ENCODE measurements at places on chromosomes 5 and 9. TPM values are rescaled to one million over a fixed set of nuclear protein-coding genes. Genes with fewer than 3 reads are reported as not detected.

DNA sequence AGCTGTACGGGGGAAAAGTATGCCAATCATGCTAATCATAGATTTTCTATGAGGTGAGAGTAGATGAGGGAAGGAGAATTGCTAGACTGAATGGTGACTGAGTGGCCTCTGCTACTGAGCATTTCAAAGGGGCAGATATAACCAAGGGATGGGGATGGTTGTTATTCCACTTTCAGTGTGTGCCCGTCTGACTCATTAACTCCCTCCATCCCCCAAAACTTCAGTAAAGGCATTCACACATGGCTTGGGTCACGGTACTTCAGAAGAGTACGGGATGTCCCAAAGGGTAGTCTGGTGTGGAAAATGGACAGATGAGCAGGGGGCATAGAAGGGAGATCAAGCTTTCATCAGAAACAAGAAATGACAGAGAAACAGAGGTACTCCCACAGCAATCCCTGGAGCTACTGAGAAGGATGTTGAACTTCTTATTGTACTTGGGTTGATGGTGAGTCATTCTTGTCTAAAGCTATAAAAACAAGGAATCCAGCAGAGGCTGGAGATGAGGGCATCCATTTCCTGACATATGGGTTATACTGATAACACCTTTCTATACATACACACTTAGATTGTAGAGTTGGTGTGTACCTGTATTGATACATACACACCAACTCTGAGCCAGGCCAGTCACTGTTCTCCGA is 8.9 kb upstream of the TLE4 start:
- DNase-seq: no peak

Gene NUTM2F
- polyA plus RNA-seq: 0.11 TPM

Gene ENC1
- 66.6 TPM for polyA plus RNA-seq

DNA sequence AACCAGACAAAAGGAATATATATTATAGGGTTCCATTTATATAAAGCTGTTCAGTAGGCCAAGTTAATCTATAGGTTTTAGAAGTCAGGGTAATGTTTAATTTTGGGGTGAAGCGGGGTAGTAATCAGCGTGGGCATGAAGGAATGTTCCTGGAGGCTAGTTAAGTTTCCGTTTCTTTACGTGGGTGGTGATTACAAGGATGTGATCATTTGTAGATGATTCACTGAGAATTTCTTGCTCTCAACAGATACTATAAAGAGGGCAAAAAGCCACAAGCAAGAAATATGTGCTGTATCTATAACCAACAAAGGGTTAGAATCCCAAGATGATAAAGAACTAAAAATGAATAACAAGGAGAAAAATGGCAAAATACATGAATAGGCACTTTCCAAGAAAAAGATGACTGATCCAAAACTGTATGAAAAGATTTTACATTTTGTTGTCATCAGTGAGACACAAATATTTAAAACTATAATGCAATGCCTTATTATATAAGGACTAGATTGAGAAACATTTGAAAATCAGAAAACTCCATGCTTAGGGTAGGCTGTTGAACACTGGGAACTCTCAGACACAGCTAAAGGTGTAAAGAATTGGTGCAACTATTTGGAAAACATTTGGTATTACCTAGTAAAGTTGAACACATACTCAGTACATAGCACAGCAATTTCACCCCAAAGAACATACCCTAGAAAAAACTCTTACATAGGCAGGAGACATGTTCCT is 224.3 kb upstream of the S1PR3 start:
- DNase-seq: no peak

Gene HSPA5
- polyA plus RNA-seq: 352 TPM

GRCh38 chr9:37005517-37006140 is 28.4 kb downstream of the PAX5 start:
- DNase-seq: no peak

GRCh38 chr5:33649549-33650482 is 209.1 kb downstream of the TARS1 start:
- DNase-seq: no peak

Gene TARS1
- polyA plus RNA-seq: 132 TPM

GRCh38 chr5:102858808-102859207 is 103.7 kb downstream of the PAM start:
- DNase-seq: no peak

- DNase-seq: peak; percentile 33
Measured at GRCh38 chr5:110054240-110054639, 364.5 kb downstream of the MAN2A1 start.

DNA sequence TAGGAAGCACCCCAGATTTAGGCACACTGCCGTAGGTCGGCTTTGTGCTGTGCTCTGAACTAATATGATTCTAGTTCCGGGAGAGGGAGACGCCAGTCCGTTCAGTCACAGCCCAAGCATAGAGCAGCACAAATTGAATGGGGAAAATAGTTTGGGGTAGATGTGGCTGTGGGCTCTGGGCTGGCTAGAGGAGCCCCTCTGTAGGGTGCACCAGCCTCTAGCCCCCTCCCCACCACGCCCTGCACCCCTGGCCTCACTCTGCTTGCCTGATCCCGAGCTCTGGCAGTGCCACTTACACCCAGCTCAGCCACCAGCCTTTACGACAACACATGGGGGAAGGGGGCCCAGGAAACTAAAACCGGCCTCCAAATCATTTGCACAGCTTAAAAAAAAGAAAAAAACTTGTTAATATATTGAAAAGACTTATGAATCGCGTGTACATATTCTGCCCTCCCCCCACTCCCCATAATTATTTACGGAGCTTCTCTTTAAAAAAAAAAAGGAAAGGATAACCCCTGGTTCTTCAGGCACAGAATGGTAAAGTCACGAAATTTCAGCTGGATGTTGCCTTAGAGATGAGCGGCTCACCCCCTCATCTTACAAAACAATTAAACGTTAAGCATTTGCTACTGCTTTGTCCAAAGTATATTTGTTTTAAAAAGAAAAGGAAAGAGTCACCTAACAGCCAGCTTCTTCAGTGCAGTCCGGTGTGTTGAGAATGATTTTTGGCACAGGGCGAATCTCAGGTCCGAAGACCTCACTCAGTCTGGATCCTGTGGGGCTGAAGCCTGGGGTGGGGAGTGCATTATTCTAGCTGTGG is 3.5 kb downstream of the LMX1B start:
- no peak for DNase-seq

Gene PCDHGC5
- polyA plus RNA-seq: 0.22 TPM

DNA sequence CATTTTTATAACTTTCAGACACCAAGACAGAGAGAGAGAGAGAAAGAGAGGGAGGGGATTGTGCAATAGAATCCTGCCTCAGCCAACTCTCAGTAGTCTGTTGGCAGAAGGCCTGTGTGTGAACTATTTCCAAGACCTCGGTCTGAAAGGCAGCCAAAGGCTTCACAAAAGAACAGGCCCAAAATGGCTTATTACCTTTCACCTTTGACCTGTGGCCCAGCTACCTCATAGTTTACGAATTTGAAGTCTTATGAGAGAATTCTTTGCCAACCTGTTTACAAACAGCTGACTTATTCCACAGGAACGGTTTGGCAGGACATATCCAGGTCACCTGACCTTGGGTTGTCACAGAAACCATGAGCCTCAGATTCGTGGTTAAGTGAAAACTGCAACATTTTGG is 48.6 kb downstream of the NR2F1-AS1 start:
- DNase-seq: peak; percentile 14
